HuH-7 (cell line): ENCODE measurements at places on chromosomes 16 and 17.

- no peak for DNase-seq
These were observed 34.6 kb downstream of the DCUN1D3 start for GRCh38 chr16:20865420-20866131.

DNA sequence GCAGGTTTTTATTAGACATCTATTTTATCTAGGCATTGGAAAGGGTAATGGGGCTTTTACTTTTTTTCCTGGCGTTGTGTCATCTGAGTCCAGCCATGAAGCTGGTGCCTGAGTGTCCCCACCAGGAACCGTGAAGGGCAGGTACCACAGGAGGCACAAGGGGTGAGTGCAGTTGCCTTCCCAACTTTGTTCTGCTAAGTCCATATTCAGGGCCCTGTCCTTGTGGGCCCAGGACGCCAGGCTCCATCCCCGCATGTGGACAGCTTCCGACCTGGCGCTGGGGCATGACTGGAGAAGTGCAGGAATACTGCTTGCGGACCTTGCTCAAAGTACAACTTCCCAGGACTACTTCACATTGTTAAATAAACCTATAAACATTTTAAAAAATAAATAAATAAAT, 60.6 kb downstream of the KPNA2 start:
- DNase-seq, result no peak

DNA sequence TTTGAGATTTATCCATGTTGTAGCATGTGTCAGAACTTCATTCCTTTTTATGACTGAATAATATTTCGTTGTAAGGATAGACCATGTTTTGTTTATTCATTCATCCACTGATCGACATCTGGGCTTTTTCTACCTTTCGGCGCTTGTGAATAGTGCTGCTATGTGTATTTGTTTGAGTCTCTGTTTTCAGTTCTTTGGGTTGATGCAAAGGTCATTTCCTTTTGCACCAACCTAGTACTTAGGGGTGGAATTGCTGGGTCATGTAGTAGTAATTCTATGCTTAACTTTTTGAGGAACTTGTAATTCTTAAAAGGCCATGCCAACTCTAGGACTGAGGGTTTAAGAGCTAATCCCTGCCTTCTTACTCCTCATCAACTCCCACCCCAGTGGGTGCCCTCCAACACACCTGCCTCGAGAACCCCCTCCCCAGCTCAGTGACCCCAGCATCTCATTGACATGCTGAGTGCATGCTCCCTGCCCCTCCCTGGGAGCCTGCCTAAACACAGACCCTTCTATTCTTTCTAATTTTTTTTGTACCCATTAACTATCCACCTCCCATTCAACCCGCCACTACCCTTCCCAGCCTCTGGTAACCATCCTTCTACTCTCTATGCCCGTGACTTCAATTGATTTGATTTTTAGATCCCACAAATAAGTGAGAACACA, 51.2 kb downstream of the ABAT start:
- no peak for DNase-seq

DNA sequence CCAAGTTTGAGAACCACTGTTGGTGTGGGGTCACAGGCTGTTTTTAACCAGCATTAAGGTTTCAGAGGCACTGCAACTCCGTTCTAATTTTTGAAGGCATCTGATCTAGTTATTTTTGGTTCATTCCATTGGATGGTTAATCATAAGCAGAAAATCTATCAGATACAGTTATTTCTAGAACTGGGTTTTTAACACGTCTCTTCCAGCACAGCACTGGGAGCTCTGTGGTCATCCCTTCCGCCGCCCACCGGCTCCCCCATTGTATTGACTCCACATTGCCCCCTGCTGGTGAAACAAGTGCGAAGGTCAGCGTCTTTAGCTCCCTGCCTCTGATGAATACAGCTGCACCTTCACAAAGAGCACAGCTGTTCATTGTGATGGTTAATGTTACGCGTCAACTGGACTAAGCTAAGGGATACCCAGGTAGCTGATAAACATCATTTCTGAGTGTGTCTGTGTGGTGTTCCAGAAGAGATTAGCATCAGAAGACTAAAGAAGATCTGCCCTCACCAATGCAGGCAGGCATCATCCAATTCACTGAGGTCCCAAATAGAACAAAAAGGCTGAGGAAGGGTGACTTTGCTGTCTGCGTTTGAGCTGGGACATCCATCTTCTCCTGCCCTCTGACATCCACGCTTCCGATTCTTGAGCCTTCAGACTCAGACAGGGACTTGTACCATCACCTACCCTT, 8.5 kb downstream of the CCL18 start:
- peak; percentile 53 for DNase-seq

GRCh38 chr17:52376137-52376536, 217.6 kb upstream of the CA10 start:
- no peak for DNase-seq

DNA sequence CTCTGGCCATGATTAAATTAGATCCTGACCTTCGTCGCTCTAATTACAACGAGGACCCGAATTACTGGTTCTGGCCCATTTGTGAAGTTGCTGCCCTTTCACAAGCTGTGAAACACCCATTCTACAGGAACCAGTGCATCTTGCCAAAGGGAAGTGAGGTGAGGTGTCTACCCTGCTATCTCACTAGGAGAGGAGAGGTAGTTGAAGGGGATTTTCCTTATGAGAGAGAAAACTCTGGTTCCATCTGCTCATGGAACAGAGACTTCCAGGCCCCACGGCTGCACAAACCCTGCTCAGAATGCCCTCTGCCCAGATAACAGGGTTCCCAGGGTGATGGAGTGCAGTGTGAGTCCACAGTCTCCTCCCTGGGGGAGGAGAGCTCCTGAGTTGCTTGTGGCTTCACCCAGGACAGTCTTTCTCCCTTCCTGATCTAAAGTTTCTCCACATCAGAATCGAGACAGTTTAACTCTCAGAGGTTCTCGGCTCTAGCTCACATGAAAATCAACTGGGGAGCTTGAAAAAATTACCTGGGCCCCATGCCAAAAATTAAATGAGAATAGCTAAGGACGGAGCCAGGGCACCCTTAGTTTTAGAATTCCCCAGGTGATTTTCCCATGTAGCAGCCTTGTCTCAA, 7.8 kb upstream of the SSTR2 start:
- DNase-seq, result no peak

DNA sequence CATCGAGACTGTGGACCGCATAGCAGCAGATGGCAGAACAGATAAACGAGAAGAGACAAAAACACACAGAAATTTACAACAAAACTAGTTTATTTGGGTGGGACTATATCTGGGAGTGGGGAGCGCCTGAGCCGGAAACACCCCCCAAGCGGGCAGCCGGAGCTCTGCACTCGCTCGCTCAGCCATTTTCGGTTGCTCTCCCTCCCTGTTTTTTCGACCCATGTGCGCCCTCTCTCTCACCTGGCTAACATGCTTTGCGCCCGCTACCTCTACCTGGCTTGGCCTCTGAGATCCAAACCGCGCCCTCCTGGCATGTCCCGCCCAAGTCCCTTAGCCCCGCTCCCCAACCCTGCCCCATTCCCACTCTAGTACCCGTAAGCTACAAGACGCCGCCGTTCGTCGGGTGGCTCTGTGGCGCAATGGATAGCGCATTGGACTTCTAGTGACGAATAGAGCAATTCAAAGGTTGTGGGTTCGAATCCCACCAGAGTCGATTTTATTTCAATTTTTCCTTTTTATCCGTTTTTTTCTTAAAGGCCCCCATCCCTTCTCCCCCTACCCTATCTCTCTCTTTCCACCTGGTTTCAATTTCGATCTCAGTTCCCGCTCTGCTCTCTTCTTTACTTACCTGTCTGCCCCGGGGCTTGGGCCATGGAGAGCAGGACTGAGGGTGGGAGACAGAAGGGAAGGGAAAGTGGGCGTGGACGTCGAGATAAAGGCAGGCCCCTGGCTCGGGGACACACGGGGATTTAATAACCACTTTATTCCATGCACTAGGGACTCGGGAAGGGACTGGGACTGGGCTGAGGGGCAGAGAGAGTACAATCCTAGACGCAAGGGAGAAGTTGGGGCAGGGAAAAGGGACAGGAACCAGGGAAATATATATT, 2.4 kb upstream of the ALOXE3 start:
- peak; percentile 34 for DNase-seq
